ENCODE measurements at places on chromosomes 2 and 18.

DNA sequence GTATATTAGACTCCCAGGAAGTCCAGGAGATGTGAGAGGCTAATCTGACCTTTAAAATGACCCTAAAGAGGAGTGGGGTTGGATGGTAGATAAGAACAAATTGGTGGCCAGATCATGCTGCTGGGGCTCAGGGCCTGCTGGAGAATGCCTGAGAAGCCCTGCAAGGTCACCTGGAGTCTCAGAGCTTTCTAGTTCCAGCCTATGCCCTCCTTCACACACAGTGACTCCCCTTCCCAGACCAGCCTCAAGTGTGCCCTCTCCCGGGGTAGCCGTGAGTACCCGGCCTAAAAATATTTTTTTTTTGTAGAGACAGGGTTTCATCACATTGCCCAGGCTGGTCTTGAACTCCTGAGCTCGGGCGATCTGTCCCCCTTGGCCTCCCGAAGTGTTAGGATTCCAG, 44.2 kb upstream of the FZD5 start:
- no peak for DNase-seq

GRCh38 chr2:240788482-240788881, 31.5 kb downstream of the KIF1A start:
- no peak for DNase-seq

- DNase-seq, result no peak
Observed at GRCh38 chr2:100641125-100641435, 78.3 kb downstream of the PDCL3 start.

GRCh38 chr2:174343343-174343622, 8.5 kb downstream of the SP9 start:
- no peak for DNase-seq

DNA sequence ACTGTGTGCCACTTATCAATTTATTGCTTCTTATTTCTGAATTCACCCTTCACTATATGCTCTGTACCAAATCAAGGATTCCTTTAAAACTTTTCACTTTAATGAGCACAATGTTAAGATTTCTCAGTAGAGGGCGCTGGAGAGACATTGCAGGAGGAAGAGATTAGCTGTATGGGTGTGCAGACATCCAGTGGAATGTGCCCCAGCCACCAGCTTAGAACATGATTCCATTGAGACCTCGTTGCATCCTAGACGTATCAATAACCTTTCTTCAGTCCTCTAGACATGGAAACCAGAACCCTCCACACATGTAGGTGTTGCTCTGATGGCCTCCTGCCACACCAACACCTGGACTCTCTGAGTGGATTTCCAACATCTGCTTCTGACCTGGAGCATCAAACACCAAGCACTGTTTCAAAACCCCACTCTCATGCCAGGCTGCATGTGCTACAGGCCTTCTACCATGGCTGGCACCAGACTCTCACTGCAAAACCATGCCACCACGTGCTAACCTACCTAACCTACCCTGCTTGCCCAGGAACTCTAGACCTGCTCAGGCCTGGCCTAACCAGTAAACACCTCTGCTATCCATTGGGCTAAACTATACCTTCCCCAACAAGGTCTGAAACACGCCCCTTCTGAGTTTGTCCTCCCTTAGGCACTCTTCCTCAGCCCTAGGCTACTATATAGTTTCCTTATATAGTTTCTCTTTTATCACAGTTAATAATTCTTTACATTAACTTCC, 633.2 kb upstream of the PKDCC start:
- DNase-seq, result no peak

DNA sequence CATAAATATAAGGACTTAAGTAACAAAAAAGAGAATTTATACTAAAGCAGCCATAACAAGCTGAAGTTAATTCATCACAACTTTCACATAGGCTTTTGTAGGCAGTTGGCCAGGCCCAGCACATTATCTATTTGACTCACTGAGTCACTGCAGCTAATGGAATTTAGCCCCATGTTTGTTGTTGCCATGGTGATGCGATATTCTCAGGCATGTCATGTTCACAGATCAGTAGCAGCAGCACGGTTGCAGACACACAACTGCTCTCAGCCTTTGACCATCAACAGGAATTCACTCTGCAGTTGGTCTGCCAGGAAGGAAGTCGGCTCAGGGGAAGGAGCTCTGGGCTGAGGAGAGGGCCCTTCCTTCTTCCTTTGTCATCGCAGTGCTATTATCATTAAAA, 639.8 kb downstream of the TMEM182 start:
- DNase-seq, result no peak

DNA sequence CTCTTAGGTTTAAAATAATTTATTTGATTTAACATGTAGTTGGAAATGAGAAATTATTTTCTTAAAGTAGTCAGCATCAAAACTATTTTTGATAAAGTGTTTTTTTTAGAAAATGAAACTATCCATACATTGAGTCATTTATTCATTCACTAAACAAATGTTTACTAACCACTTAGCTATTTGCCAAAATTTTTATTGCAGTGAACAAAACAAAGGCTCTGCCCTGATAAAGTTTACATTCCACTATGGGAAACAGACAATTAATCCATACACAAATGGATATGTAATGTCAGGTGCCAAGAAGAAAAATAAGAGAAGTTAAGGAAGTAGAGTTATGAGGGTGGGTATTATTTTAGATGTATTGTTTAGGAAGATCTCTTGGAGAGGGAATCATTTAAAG, 19.1 kb upstream of the CCDC178 start:
- no peak for DNase-seq

GRCh38 chr18:68041327-68041726, 524.8 kb upstream of the DSEL start:
- no peak for DNase-seq

GRCh38 chr2:134232868-134233727, 20.8 kb upstream of the MGAT5 start:
- no peak for DNase-seq

DNA sequence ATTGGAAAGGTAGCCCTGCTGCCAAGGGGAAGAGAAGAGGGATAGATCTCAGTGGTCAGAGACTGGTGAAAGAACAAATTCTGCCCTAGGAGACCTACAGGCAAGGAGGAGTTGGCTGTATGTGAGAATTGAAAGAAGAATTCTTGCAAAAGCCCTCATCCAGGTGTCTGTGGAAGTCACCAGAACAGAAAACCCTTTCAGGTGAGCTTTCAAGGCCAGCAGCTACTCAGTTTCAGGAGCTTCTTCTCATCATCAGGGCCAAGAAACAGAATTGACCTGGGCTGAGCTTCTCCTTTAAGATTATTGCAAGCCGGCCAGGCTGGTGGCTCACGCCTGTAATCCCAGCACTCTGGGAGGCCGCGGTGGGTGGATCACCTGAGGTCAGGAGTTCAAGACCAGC, 110.2 kb downstream of the CDK15 start:
- no peak for DNase-seq

- no peak for DNase-seq
Observed at GRCh38 chr2:226057914-226058313, 658.4 kb downstream of the NYAP2 start.

DNA sequence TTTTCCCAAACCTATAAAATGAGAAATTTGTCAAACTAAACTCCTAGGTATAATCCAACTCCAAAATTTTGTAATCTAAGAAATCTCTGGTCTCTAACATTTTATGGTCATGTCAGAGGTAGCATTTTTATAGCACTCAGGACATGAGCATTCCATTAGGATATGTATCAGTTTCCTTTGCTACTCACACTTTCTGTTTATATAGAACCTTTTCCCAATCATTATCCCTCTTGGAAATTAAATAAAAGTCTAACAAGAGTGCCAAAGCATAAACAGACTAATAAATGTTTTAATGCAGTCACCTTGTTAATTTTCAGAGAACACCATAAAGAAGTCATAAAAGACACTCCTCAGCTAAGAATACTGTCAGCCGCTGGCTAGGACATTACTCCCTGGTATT, 300.0 kb upstream of the CWC22 start:
- no peak for DNase-seq

DNA sequence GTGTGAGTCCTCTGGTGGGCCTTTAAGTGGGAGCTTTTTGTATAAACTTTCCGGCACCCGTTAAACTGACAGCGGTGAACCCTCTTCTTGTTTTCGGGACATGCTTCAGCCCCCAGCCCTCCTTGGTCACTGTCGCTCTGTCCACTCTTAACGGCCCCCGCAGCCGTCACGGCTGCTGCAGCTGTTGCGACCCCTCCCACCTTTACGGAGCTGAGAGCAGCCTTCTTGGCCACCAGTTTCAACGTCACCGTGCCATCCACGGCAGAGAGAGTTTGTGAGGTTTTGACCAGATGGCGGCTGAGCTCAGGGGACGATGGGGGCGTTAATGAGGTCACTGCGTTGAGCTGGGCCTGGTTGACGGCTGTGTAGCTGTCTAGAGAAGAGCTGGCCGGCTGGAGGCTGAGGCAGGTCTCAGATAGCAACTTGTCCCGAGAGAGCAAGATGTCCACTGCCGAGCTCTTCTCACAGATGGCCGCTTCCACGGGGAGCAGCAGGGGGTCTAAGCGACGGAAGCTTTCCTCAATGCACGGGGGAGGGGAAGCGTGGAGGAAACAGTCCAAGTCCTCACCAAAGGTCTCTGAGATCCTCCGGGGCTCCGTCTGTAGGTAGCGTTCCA, 41.9 kb downstream of the KLF7 start:
- DNase-seq, result no peak

All from dorsolateral prefrontal cortex (tissue), 122 donors.